Stimulated activated CD4-positive, alpha-beta T cell treated with anti-CD3 and anti-CD28 coated beads, Interleukin-12 subunit alpha, Interleukin-12 subunit beta, amount 100 ng/mL, for 4 hours (primary cell): ENCODE measurements at places on chromosomes 12 and 14.

GRCh38 chr12:52050116-52050757 lies 1.0 kb upstream of the NR4A1 start:
- DNase-seq, result no peak

DNA sequence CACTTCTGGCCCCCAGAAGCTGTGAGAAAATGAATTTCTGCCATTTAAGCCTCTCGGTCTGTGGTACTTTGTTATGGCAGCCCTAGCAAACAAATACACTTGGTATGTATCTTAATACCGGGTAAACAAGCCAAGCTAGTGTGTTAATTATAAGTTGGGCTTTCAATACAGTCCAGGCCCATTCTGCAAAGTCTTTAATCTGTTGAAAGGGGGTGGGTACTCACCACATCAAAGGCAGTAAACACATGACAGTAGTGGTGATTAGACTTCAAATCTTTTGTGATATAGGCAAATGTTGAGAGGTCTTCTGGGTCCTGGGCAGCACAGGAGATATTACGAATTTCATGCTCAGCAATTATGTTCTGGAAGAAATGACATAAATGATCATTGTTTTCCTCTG lies 127.7 kb downstream of the APAF1 start:
- no peak for DNase-seq

DNA sequence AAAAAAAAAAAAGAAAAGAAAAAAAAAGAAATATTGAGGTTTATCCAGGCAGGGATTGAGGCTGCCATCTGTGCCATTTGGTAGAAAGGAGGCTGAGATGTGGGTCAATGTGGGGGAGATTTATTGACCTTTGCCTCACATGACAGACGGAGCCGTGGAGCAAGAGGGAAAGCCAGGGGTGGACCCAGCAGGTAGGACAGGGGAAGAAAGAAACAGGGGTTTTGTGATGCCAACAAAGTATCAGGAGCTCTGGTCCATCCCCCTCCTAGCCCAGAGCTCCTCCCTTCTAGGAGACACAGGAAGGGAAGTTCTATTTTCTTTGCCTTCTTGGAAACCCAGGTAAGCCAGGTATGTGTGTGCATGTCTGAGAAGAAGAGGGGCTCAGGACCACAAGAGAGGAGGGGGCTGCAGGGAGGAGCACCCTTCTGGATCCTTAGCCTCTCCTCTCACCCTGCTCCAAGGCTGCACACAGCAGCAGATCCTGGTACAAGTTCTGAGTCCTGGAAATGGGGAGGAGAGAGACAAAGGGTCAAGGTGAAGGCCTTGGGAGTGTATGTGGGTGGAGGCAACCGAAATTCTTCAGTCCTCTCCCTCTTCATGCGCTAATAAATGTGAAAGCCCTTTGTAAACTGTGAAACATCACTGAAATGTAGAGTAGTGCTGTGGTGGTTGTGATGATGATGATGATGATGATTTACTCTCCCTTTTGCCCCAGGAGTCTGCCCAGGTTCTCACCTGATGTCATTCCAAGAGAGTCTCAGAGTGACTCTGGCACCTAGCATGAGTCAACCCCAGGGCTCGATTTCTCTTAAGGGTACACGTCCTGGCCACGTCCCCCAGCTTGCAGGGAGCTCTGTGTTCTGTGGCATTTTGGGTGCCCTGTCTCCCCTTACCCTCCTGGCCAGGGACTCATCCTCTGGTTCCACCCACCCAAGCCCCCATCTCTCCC lies 26.3 kb downstream of the ZFP36L1 start:
- no peak for DNase-seq

- DNase-seq, result no peak
Observed at GRCh38 chr12:129073157-129073915, 220.1 kb downstream of the GLT1D1 start.

DNA sequence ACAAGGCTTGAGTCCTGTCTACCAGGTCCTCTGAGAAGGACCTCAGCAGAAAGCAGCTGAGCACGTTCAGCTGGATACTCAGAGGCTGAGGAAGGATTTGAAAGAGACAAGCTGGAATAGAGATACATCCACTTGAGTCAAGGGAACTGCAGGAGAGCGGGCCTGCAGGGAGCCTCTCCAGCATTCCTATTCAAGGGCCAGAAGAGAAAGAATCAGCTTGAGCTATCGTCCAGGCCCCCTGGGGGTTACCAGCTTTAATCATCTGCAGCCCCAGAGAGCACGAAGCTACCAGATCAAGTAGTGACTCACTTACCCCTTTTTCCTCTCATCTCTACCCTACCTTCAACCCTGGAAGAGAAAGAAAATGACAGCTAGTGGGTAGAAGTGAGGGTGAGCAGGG lies 80.9 kb downstream of the NDUFA12 start:
- DNase-seq, result no peak

- no peak for DNase-seq
Observed at GRCh38 chr12:26939953-26940352, 1.7 kb downstream of the FGFR1OP2 start.

DNA sequence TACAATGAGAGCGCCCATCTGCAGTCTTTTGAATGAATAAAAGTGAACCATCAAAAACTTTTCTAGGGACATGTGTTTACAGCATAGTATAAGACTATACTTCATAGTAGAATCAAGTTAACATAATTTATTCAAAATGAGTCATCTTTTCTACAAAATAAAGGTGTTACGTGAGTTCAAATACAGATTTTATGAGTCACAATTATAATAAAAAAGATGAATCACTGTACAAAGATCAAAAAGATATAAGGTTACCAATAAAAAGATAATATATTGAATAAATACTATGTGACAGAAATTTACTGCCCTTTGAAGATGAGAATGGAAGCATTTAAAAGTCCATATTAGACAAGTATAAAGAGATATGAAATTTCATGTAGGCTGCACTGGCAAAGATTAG lies 2.8 kb downstream of the MBIP start:
- no peak for DNase-seq

DNA sequence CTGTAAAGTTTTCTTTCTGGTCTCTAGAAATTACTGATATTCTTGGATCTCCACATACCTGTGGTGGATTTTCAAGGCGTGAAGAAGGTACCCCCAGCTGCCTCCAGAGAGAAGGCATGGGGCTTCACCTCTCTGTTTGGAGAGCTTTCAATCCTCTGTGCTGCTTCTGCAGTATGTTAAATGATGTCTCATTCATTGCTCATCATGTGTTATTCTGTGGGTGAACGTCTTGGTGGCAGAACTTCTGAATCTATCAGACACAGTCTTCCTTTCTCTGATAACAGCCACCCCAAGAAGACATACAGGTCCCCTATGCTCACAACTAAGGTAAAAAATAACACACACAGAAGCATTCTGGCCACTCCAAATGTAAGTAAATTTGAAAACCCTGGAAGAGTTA lies 221.3 kb upstream of the TMEM260 start:
- no peak for DNase-seq

- DNase-seq, result no peak
Observed at GRCh38 chr12:1966561-1967226, 37.6 kb downstream of the DCP1B start.

DNA sequence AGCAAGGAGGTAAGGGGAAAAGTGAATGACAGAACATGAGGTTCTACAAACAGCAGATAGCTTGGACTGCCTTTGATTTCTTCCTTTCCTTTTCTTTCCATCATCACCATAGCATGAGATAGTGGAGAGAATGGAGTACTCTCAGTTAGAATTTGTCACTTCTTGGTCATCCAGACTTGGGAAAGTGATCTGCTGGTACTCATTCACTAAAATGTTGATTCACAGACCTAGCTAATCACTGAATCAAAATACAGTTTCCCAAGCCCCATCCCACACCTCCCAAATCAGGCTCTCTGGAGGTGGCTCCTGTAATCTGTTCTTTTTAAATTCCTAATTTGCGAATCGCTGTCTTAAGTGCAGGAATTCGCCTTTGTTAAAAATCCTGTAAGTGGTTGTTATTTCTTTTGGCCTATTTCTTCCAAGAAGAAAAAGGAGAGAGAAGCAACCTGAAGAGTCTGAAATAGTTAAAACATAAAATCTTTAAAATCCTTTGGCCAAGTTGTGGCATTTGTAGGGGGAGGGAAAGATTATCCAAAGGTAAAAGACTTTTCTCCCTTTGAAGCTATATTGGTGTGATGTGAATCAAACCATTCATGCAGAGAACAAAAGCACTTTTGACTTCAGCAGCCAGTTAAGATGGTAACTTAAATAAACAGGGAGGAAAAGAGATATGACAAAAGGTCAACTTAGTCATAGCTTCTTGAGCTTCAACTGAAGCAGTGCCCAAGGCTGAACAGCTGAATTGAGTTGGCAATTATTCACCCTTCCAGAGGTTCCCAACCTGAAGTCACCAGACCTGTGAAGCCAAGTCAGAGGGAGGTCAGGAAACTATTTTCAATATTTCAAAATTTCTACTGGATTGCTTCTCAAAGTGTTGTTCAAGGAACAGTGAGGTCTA lies 255.1 kb upstream of the KRR1 start:
- DNase-seq, result no peak

- DNase-seq, result no peak
Observed at GRCh38 chr14:37089410-37089809, 83.0 kb downstream of the SLC25A21 start.

- peak; percentile 59 for DNase-seq
Observed at GRCh38 chr14:90060312-90060964, 1.4 kb upstream of the KCNK13 start.

GRCh38 chr12:98464190-98464589 lies 51.2 kb upstream of the TMPO start:
- no peak for DNase-seq

DNA sequence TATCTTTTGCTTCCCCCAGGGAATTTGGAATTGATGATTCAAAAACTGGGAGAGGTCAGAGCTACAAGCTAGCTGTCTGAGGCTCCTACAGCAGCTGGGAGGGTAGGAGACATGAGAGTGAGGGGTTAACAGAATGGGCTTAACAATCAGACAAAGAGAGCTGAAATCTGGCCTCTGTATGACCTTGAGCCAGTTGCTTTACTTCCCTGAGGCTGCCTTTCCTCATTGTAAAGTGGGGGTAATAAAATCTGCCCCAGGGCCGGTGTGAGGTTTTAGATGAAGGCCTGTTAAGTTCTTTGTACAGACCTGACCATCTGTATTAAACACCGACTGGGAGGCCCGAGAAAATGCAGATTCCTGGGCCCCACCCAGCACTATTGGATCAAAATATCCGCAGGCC lies 164.3 kb upstream of the NOS1 start:
- DNase-seq, result no peak

DNA sequence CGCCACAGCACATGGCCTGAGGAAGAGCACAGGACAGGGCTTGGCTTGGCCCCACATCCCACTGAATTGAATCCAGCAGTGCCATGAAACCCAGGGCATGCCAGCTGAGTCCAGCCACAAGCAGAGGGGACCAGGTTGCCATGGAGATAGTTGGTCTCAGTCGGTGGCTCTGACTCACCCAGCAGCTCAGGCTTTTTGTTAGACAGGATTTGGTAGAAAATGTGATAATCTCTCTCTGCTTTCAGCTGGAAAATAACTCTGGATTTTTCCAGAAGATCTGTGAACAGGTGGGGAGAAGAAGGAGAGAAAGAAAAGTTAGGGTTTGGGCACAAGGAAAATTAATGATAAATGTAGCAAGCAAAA lies 4.8 kb downstream of the MYH7 start:
- DNase-seq, result no peak

- no peak for DNase-seq
Observed at GRCh38 chr12:127886827-127887226, 380.1 kb upstream of the TMEM132C start.

DNA sequence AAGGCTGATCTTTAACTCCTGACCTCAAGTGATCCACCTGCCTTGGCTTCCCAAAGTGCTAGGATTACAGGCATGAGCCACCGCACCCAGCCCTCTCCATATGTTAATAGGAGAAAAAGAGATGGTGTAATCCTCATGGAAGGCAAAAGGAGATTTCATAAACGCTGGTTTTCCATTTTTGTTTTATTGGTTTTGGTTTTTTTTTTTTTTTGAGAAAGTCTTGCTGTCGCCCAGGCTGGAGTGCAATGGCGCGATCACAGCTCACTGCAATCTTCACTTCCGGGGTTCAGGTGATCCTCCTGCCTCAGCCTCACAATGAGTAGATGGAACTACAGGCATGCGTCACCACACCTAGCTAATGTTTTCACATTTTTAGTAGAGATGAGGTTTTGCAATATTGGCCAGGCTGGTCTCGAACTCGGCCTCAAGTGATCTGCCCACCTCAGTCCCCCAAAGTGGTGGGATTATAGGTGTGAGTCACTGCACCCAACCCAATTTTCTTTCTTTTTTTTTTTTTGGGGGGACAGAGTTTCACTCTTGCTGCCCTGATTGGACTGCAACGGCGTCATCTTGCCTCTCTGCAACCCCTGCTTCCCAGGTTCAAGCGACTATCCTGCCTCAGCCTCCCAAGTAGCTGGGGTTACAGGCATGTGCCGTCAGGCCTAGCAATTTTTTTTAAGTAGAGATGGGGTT lies 8.1 kb downstream of the PTGES3 start:
- no peak for DNase-seq

DNA sequence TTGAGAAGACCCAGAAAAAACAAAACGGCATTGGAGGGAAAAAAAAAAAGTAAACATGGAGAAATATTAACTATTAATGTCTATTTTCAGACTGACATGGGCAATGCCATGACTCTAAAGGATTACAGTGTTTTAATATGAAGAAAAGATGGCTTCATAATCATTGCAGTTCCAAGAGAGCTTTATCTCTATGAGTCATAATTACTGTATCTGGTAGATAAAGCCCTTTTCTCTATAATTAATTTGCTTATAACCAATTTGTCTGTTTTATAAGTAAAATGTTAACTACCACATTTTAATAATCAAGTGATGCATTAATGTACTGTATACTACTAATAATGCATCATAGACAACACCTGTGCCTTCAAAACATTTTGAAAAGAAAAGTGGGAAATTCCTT lies 59.7 kb downstream of the CLIP1 start:
- DNase-seq, result no peak

GRCh38 chr12:15545334-15545733 lies 223.0 kb downstream of the PTPRO start:
- no peak for DNase-seq

GRCh38 chr14:54322246-54322645 lies 74.6 kb upstream of the CDKN3 start:
- no peak for DNase-seq

GRCh38 chr12:1768615-1769014 lies 51.8 kb upstream of the LRTM2 start:
- DNase-seq, result no peak

DNA sequence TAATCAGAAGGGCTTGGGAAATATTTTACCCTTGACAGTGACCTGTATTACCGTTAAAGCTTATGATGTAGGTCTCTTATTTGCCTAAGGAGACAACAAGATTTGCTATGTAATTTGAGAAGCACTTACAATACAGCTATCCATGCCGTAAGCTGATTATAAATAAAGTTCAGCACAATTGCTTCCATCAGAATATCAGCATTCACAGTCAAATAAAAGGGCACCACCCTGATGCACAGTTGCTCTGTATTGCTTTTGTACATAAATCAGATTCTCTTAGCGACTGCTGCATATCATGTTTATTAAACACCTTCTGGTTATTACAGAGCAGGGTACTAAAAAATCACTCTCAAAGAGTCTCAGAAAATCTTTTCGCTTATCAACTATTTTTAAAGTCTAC lies 67.3 kb upstream of the VRK1 start:
- no peak for DNase-seq

- no peak for DNase-seq
Observed at GRCh38 chr12:65443038-65443437, 164.6 kb downstream of the MSRB3 start.
